PC-3 (cell line): ENCODE measurements at places on chromosomes 16 and 17. TPM values are rescaled to one million over a fixed set of nuclear protein-coding genes. Genes with fewer than 3 reads are reported as not detected.

Gene HOXB13
- total RNA-seq: 80.8 and 96.5 TPM in 2 replicates

DNA sequence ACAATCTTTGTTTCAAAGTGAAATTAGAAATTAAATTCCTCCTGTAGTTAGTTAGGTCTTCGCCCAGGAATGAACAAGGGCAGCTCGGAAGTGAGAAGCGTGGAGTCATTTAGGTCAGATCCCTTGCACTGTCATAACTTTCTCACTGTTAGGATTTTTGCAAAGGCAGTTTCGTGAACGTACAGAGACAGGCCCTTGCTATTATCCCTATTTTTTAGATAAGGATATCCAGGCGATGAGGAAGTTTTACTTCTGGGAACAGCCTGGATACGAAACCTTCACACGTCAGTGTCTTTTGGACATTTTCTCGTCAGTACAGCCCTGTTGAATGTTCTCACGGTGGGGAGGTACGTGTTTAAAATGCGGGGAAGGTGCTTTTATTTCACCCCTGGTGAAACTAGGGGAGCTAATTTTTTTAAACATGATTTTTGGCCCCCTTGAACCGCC, 318 bp upstream of the RBL2 start:
- no peak overlapping the region for H3K27ac ChIP-seq
- no peaks in the 10 kb centered on the region for H3K27me3 ChIP-seq
- peak overlapping the region; percentile 74 for H3K4me3 ChIP-seq
- H3K4me1 ChIP-seq: peaks cover 14% of the 10 kb centered on the region
- no peaks in the 10 kb centered on the region for H3K36me3 ChIP-seq
- DNase-seq: no peak

DNA sequence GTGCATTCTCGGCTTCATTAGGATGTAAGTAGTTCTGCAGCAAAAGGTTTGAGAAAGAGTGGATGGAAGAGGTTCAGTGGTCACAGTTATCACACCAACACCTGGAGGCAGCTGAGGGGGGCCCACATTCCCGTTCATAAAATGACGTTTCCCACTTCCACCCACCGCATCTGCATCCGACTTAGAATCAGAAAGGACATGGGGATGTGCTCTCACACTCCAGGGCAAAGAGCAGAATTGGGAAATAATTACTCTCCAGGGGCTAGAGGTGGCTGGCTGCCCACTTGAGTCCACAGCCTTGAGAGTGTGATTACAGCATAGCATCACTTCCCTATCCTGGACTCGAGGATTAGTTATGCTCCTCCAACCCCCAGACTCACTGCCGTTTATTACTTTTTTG, 122.0 kb downstream of the CPPED1 start:
- DNase-seq: no peak
- no peak overlapping the region for H3K27ac ChIP-seq
- no peaks in the 10 kb centered on the region for H3K4me1 ChIP-seq
- H3K36me3 ChIP-seq: no peaks in the 10 kb centered on the region

DNA sequence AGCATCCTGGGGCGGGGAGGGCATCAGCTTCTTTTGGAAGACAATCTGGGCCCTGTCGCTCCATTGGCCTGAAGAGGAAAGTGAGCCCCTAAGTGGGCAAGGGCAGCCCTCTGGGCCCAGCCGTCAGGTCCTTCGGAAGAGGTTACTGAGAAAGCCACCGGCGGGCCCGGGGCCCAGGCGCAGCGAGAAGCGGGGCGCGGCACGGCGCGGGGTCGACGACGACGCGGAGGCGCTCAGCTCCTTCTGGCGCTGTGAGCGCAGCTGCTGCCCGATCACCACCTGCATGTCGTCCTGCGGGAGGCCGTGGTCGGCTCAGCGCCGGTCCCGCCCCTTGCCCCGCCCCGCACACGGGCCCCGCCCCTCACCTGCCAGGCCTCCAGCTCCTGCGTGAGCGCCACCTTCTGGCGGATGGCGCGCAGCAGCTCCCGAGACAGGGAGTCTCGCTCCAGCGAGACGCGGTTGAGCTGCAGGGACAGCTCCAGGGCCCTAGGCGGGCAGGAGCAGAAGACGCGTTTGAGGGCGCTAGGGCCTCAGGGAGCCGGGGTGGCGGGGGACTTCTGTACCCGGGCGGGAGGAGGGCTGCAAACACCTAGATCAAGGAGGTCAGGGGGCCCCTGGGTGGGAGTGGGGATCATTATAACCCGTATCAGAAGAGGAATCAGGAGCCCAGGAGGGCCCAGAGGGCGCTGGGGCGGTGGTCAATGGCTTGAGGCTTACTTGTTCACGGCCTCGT, 4.3 kb downstream of the THOC6 start:
- DNase-seq: peak; percentile 90
- H3K36me3 ChIP-seq: no peaks in the 10 kb centered on the region
- peaks cover 27% of the 10 kb centered on the region for H3K4me1 ChIP-seq
- no peaks in the 10 kb centered on the region for H3K27me3 ChIP-seq
- peak overlapping the region; percentile 37; the same call in 1 of the 2 replicates for H3K4me3 ChIP-seq

- no peaks in the 10 kb centered on the region for H3K36me3 ChIP-seq
- peaks cover under 1% of the 10 kb centered on the region; the same call in 1 of the 2 replicates for H3K4me1 ChIP-seq
- H3K4me3 ChIP-seq: no peak overlapping the region
- no peaks in the 10 kb centered on the region for H3K27me3 ChIP-seq
- no peak for DNase-seq
Measured at GRCh38 chr16:67664258-67664657, 2.3 kb downstream of the ENKD1 start.
